Fibroblast of villous mesenchyme (primary cell): ENCODE measurements at places on chromosomes 6 and 20.

DNA sequence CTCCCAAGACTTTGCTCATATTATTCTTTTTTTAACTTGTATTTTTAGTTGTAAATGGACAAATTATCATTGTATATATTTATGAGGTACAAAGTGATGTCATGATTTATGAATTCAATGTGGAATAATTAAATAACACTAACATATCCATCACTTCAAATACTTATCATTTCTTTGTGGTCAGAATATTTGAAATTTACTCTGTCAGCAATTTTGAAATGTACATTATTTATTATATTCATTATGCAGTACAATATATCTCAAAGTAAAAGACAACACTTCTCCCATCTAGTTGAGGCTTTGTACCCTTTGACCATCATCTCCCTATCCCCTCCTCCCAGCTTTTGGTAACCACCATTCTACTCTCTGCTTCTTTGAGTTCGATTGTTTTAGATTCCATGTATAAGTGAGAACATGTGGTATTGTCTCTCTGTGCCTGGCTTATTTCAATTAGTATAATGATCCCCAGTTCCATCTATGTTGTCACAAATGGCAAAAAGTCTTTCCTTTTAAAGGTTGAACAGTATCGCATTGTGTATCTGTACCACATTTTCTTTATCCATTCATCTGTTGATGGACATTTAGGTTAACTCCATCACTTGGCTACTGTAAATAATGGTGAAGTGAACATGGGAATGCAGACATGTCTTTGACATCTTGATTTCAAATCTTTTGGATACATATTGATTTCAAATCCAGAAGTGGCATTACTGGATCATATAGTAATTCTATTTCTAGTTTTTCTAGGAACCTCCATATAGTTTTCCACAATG is 197.2 kb downstream of the KIF6 start:
- no peak for DNase-seq

- no peak for DNase-seq
Measured at GRCh38 chr6:156814036-156814581, 36.9 kb downstream of the ARID1B start.

- DNase-seq: no peak
Measured at GRCh38 chr6:137806914-137807682, 60.0 kb upstream of the TNFAIP3 start.

DNA sequence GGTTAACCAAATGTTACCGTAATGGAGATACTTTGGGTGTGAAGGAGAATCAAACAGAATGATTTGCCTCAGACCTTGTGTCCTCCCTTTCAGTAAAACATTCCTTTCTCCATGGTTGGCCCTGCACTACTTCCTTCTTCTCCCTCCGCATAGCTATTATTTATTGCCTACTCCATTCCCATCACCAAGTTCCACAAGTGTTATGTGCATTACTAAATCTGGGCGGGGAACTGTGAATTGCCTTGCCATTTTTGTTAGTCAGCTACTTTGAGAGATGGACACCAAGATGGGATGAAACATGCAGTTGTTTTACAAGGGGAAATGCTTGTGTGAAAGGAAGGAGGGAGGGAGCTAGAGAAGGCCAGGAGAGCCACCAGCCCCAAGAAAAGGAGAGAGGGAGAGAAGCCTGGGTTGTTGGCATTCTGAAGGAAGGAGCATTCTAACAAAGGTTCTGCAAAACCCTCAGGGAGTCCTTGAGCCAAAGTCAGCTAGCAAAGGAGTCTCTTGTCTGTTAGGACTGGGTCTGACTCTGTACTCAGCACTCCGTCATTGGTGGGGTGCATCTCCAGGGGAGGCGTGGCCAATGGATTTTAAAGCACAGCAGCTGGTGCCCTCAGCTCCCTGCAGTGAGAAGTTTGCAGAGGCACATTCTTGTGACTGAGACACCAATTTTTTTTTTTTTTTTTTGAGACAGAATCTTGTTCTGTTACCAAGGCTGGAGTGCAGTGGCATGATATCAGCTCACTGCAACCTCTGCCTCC is 83.6 kb upstream of the CHD6 start:
- no peak for DNase-seq

DNA sequence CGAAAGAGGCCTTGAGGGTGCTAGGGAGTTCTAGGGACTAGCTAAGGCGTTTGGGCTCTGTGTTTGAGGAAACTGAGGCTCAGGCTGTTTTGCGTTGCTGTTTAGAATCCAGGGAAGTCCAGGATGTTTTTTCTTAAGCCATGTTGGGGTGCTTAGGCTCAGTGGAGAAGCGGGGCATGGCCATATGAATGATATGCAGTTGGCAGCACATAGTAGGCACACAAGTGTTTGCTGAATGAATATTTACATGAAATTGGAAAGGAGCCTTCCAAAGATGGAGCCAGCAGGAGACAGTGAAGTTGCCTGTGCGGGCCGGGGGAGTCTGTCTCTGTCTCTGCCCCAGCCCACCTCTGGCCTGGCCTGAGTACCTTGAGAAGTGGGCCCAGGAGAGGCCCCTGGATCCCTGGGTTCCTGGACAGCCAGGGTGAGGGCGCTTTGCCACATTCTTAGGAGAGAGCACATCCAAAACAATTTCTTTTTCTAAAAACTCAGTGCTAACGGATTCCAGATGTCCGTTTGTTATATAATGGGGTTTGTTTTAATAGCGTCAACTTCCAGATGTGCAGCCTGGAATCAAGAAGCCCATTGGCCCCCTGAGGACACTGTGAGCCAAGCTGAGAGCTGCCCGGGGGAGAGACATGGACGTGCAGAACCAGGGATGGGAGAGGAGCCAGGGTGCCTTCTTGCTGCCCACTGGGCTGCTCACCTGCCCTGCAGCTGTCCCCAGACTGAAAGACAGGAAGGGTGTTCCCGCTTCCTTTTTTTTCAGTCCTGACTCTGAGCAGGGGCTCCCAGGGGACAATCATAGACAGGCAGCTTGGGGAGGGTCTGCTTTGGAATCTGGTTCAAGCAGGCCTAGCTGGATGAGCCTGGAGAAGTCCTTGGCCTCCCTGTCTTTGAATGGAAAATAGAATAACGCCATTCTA is 20.1 kb upstream of the EMILIN3 start:
- DNase-seq: peak; percentile 61

- DNase-seq: no peak
Measured at GRCh38 chr6:88547768-88548167, 381.6 kb upstream of the CNR1 start.
